ENCODE measurements at places on chromosomes 6 and 20.
A peak's percentile ranks its signal among the peaks of the same experiment; 100 is the strongest.

GRCh38 chr6:134080171-134080795 is 27.9 kb upstream of the SLC2A12 start:
- no peak for DNase-seq
- no peaks in the 10 kb centered on the region for H3K36me3 ChIP-seq
- no peaks in the 10 kb centered on the region for H3K27me3 ChIP-seq
- no peak overlapping the region for H3K4me3 ChIP-seq
- H3K27ac ChIP-seq = no peak overlapping the region

GRCh38 chr6:116159782-116160524 is 34.0 kb upstream of the COL10A1 start:
- no peak overlapping the region for H3K4me3 ChIP-seq
- H3K36me3 ChIP-seq = no peaks in the 10 kb centered on the region
- DNase-seq = no peak
- peaks cover 5% of the 10 kb centered on the region for H3K4me1 ChIP-seq
- H3K27ac ChIP-seq = no peak overlapping the region

DNA sequence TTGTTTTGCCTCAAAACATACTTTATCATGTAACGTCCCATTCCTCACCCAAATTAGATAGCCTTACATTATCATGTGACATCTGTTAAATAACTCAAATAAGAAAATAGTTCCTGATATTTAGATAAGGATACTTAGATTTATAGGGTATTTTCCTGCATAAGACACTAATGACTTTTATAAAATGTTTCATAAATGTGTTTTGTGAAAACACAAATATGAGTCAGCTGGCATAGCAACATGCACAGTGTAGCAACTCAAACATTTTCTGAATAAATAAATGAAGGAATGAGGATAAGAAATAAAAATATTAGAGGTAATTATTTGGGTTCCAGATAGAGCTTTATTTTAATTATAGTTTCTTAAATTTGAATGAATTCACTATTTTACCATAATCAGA is 460.4 kb upstream of the PLCB4 start:
- no peak overlapping the region for H3K4me3 ChIP-seq
- no peaks in the 10 kb centered on the region for H3K27me3 ChIP-seq
- no peak overlapping the region for H3K27ac ChIP-seq
- no peak for DNase-seq
- no peaks in the 10 kb centered on the region for H3K36me3 ChIP-seq

- H3K4me1 ChIP-seq = no peaks in the 10 kb centered on the region
- no peaks in the 10 kb centered on the region for H3K27me3 ChIP-seq
- no peak overlapping the region for H3K4me3 ChIP-seq
- no peak for DNase-seq
- no peaks in the 10 kb centered on the region for H3K36me3 ChIP-seq
Observed at GRCh38 chr6:40338306-40338705, 248.9 kb downstream of the LRFN2 start.

- no peak overlapping the region for H3K27ac ChIP-seq
- no peak overlapping the region for H3K4me3 ChIP-seq
- peak; percentile 89 for DNase-seq
- H3K4me1 ChIP-seq = no peaks in the 10 kb centered on the region
- H3K36me3 ChIP-seq = no peaks in the 10 kb centered on the region
- H3K27me3 ChIP-seq = peaks cover 13% of the 10 kb centered on the region
Observed at GRCh38 chr6:1313767-1314503, 2.0 kb downstream of the FOXQ1 start.

GRCh38 chr6:149247385-149247763 is 70.1 kb upstream of the TAB2 start:
- no peaks in the 10 kb centered on the region for H3K4me1 ChIP-seq
- H3K4me3 ChIP-seq = no peak overlapping the region
- no peaks in the 10 kb centered on the region for H3K36me3 ChIP-seq
- no peaks in the 10 kb centered on the region for H3K27me3 ChIP-seq

DNA sequence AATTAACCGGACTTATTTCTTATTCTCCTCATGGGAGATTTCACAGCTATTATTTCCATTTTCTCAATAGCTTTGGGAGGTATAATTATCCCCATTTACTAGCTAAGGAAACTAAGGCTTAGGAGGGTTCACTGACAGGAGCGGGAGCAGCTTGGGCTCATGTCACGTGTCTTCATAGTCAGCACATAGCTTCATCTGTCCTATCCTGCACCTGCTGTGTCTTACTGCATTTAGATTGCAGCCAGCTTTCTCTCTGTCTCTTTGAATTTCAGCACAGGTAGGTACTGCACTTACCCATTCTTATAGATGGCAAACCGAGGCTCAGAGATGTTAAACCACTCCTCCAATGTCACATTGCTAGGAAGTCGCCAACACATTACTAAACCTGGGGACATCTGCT is 839.9 kb downstream of the MAFB start:
- H3K27ac ChIP-seq = no peak overlapping the region
- H3K36me3 ChIP-seq = no peaks in the 10 kb centered on the region
- no peaks in the 10 kb centered on the region for H3K4me1 ChIP-seq
- no peaks in the 10 kb centered on the region for H3K27me3 ChIP-seq
- no peak for DNase-seq

DNA sequence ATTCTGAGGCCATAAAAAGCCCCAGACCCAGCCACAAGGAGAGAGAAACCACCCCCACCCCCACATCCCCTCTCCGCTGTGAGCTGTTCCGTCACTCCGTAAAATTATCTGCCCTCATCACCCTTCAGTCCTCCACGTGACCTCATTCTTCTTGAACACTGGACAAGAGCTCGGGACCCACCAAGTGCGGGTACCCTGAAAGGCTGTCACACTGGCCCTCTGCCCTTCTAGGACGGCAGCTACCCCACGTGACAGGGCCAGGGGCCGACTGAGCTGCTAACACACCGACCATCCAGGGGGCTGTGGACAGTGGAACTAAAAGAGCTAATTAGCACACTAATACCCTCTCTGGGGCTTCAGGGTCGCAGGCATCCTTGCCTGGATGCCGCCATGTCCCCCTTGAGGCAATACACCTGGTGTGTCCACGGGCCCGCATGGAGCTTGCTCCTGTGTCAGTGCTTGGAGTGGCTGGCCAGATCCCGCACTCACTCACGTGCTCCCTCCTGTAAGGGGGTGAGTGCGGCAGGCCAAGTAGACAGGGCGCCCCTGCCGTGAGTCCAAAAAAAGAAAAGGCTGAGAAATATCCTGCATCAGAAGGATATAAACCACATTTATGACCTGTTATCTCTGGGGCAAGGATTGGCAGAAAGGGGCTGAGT is 29.2 kb upstream of the AHCY start:
- no peaks in the 10 kb centered on the region for H3K27me3 ChIP-seq
- no peaks in the 10 kb centered on the region for H3K4me1 ChIP-seq
- DNase-seq = no peak
- no peak overlapping the region for H3K4me3 ChIP-seq

DNA sequence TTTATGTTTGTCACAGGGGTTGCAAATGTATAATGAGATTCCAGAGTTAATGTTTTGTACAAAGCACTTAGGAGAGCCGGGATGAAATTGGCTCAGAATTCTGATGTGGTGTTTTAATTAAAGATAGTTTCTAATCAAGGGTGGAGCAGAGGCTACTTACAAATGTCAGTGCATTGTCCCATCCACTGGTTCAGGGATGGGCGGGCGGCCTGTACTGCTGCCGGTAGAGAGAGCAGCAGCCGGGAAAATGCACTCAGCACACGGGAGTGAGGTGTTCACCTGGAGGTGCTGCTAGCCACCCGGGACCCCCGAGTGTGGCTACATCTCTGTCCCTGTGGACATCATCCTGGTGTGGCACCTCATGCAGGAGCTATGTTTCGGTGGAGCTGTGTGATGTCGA is 193.3 kb downstream of the QKI start:
- H3K4me3 ChIP-seq = no peak overlapping the region
- H3K27me3 ChIP-seq = no peaks in the 10 kb centered on the region
- H3K4me1 ChIP-seq = no peaks in the 10 kb centered on the region
- H3K27ac ChIP-seq = no peak overlapping the region
- no peaks in the 10 kb centered on the region for H3K36me3 ChIP-seq

DNA sequence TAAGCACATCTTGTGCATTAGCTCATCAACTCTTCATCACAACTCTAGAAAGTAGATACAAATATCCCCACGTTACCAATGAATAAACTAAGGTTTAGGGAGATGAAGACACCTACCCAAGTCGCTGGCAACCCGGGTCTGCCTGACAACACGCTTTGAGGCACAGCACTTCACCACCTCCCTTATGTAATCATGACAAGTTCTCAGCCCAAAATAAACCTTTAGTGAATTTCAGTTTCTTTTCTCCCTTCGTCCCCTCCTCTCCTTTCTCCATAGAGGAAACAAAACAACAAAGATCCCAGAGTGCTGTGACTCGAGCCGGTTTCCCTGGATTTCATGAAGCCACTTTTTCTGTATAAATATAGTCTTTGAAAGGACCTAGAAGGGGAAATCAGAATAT is 105.4 kb downstream of the MAFB start:
- no peaks in the 10 kb centered on the region for H3K36me3 ChIP-seq
- H3K4me3 ChIP-seq = no peak overlapping the region
- no peaks in the 10 kb centered on the region for H3K27me3 ChIP-seq
- no peak overlapping the region for H3K27ac ChIP-seq

All from pancreas (tissue), 10 donors.